ENCODE measurements at places on chromosomes 6 and 20.

GRCh38 chr6:35185302-35185681 is 28.5 kb upstream of the SCUBE3 start:
- DNase-seq = no peak

- DNase-seq = peak; percentile 34
Measured at GRCh38 chr6:163170294-163170883, 244.1 kb upstream of the QKI start.

- no peak for DNase-seq
Measured at GRCh38 chr6:151313066-151313491, 73.3 kb downstream of the AKAP12 start.

DNA sequence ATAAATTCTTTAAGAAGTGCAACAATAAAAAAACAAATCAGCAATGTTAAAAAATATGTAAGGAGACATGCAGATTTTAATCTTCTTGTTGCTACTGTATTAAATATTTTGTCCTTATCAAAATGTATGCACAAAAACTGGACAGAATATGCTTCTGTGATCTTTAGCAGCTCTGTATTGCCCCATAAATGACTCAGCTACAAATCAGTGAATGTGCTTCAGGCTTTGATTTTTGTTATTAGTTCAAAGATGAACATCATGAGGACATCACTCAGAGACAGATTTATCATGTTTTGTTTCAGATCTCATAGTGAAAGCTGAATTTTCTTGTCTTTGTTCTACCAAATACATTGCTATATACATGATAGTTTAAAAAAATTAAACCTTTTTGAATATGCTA is 312.4 kb downstream of the GRIK2 start:
- DNase-seq = no peak

GRCh38 chr20:34525709-34526416 is 9.6 kb downstream of the DYNLRB1 start:
- DNase-seq = no peak

DNA sequence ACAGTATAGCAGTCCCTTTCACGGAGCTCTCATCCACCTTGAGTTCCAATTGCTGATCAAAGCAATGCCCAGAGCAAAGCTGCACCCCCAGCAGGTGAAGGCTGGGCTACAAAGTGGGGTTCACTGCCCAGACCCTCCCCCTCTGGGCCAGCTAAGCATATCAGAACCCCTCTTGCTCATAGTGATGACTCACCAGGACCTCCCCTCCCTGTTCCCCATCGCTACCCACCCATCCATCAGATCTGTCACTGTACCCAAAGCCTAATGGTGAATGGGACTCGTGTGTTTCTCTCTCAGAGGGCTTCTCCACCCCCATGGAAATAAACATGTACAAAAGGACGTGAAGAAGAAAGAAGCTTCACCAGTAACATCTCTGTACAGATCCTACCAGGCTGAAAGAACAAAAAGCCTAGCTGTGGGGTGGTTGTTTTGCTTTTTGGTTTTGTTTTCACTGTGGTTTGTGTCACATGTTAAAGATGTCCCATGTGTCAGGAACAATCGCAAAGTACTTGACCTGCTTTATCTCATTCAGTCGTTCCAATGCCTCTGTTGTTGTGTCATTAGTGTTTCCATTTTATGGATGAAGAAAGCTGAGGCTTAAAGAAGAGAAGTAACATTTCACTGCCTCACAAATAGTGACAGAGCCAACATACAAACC is 518.5 kb downstream of the CD83 start:
- DNase-seq = peak; percentile 64

DNA sequence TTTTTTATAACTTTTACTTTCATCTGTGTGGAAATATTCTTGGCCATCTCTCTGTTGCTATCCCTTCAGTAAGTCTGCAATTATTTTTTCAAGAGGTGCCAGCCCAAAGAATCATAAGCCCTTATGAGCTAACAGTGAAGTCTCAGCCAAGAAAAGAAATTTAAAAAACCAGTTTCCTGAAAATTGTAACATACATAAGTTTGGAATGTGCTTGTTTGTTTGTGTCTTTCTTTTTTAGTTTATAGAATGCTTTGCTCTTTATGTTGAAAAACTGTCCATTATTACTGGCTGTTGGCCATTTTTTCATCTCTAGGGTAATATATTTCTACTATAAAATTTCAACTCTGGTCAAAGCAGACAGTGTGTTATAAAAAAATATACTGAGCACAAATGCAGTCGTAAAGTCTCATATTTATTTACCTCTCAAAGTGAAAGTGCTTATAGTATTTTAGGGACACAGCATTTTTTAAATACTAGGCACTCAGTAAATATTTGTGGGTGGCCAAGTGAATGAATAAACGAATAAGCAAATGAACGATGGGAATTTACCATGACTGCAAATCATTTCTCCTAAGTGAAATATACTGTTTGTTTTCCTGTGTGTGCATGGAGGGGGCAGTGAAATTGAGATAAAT is 659.7 kb downstream of the KIF16B start:
- DNase-seq = no peak

DNA sequence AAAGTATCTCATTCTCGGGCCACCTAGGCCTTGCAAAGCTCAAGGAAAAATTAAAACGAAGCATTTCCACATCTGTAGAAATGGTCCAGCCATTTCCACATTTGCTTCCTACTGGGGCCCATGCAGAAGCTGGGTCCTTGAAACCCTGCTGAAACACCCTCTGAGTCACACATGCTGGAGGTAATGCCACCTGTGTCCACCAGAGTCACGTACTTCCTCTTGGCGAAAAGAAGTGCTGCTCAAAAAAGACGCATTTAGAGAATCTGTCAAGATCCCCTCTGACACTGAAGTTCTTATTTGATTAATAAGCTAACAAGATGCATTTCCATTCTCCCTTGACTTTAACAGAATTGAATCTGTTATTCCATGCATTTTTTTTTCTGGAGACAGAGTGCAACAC is 423.2 kb downstream of the PREX1 start:
- no peak for DNase-seq

- DNase-seq = no peak
Measured at GRCh38 chr6:152273638-152274037, 363.5 kb downstream of the SYNE1 start.

DNA sequence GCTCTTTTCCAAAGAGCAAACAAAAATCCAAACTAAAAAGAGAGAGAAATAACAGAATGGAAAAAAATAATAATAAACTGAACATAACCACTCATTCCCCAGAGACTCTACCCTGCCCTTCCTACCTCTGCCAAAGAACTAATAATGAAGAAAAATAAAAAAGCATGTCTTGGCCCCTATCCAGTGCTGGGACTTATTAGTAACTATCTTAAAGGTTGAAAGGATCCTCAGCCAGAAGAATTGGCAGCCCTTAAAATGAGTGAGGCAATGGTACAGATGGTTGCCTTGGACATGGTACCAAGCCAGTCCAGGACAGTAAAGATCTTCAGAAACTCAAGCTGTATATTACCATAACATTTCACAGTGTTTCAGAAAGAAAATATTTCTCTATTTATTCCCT is 279.3 kb downstream of the HACE1 start:
- DNase-seq = no peak

DNA sequence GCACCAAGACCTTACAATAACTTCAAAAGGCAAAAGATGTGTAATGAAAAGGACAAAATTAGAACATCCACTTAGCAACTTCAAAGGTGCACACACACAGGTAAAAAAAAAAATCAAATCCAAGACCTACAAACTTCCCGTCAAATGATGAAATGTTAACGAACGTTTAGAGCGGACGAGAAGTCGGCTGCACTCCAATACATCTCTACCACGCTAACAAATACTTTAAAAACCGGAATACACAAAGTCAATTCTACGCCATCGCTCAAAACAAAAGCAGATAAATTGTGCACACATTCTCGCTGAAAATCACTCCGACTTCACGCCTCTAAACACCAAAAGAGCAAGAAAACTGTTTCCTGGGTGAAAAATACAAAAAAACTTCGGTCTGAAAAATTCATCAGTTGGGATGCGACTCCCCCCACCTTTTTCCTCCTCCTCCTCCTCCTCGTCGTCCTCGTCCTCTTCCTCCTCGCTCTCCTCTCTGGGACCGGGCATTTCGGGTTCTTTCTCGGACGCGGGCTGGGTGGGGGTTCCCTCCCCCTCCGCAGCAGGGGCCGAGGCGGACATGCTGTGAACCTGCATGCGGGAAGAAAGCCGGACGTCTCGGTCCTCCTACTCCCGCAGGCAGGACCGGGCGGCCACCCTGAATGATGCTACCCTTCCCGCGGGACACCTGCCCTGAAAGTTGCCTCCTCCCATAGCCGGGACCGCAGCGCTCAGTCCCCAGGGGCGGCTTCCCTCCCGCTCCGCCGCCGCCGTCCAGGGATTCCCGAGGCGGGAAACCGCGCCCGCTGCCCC is 712 bp downstream of the DEK start:
- DNase-seq = peak; percentile 61

DNA sequence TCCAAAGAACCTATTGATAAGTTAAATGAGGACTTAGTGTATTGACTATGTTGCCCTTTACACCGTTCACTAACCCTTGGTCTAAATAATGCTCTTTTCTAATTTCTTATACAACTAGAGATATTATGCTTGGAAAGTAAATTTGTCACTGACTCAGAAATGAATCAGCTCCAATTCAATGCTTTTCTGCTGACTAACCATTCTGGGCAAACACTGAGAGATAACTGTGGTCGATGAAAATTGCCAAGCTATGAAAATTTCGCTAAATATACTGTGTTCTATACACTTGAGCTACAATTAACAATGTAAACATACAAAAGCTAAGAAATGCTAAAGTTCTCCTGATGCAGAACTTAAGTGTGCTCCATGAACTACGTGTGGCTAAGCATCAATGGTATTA is 23.1 kb upstream of the FBXO9 start:
- no peak for DNase-seq

Measured in B cell (primary cell).